Stimulated activated CD4-positive, alpha-beta T cell treated with anti-CD3 and anti-CD28 coated beads, TNF-alpha, amount 100 ng/mL, for 1 hour (primary cell): ENCODE measurements at places on chromosomes 16 and 17.

GRCh38 chr17:67203818-67204217 lies 41.2 kb downstream of the HELZ start:
- no peak for DNase-seq

DNA sequence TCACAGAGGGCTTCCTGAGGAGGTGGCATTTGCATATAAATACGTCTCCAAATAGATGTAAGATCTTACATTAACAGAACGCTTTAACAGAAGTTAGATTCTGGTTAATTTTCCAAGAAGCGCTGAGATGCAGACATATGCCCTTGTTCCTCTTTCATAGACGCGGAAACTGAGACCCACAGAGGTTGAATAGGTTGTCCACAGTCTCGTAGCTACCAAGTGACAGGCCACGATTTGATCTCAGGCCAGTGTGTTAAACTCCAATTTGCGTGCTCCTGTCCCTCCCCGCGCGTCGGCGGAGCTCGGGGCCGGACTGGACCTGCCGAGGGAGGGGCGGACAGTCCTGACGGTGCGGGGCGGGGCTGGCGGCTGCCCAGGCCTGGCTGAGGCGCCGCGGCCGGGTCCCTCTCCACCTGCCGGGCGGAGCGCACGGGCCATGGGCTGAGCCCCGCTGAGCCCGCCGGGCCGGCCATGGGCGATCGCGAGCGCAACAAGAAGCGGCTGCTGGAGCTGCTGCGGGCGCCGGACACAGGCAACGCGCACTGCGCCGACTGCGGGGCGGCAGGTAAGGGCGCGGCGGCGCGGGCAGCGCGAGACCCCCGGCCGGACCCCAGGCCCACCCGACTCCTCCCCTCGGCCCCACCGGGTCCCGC lies at the start of gene ADAP2:
ADAP2 (plus strand) TSS at position 402 of the 653 bp plus-strand sequence; CDS start at position 472, 70 bp downstream.
- no peak for DNase-seq

GRCh38 chr17:32477220-32477619 lies 9.6 kb upstream of the CDK5R1 start:
- no peak for DNase-seq

DNA sequence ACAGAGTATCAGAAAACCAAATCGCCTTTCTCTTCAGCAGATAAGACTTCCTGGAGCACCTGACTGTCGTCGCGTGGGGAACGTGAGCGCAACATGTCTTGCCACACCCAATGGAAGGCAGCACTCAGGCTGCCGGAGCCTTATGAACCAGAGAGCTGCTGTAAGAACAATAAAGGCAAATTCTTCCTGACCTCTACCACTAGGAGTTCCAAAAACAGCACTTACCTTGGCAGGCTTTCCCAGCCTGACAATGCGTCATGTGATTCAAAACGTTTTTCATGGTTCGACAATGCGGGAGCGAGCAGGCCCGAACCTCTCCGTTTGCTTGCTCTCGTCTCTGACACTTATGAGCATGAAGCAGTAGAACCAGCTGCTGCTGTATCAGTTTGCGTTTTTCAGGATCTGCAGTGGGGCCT lies 75.8 kb upstream of the TRAP1 start:
- DNase-seq: no peak

DNA sequence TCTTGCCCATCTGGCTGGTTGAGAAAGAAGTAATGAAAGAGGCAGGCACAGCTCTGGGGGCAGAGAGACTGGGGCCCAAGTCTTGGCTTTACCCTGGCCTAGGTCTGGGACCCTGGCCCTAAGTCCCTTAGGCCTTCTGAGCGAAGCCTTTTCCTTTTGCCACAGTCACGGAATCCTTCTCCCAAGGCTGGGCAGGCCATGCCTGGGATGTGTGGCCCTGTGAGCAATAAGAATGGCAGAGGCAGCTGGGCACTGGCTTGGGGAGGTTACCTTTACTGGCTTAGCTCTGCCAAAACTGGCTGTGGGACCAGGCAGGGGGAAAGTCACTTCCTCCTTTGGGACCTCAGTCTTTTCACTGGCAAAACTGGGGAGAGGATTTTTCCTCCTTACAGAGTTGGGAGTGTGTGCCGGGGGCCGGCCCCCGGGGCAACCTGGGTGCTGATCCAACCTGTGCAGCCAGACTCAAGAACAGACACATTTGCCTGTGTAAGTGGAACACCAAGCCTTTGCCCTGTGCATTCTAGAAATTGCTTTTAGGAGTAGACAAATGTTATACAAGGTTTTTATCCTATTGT lies 12.9 kb downstream of the FOXF1 start:
- no peak for DNase-seq

DNA sequence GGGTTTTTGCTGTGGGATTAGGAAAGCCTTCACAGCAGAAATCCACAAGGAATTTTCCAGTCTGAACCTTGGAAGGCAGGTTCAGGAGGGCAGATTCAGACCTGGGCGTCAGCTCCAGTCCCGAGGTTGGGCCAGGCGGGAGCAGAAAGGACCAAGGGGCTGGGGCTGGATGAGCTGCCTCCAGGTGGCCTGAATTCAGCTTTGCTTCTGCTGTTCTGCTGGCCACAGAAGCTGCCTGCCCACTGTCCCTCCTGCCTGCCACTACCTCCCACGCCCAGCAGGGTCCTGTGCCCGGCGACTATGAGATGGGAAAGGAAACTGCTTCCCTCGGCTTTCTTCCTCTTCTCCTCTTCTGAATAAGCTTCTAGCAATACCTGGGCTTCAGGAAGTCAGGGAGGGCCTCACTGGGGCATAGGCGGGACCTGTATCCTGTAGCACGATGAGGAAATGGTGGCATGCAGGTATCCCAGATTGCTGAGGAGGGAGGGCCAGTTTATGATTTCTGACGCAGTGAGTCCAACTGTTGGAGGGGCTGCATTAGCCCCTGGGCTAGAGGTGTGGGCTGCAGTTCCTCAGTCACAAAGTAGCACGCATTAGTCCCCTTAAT lies 18.4 kb downstream of the TBX4 start:
- no peak for DNase-seq

- DNase-seq: no peak
Measured at GRCh38 chr16:49621241-49622083, 234.4 kb downstream of the ZNF423 start.

DNA sequence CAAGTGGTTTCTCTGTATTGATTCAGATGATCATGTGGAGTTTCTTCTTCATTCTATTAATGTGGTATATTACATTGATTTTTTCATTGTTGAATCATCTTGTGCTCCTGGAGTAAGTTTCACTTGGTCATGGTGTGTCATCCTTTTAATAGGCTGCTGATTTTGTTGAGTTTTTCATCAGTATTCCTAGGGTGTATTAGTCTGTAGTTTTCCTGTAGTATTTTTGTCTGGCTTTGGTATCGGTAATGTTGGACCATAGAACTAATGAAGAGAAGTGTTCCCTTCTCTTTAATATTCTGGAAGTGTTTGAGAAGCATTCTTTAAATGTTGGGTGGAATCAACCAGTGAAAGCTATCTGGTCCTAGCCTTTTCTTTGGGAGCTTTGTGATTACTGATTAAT lies 99.0 kb downstream of the OMG start:
- no peak for DNase-seq
